ENCODE measurements at places on chromosomes 5 and 9.
A peak's percentile ranks its signal among the peaks of the same experiment; 100 is the strongest.

- DNase-seq, result no peak
Measured at GRCh38 chr5:172542651-172543131, 88.4 kb upstream of the SH3PXD2B start.

- no peak for DNase-seq
Measured at GRCh38 chr5:168312606-168313295, 21.3 kb downstream of the WWC1 start.

DNA sequence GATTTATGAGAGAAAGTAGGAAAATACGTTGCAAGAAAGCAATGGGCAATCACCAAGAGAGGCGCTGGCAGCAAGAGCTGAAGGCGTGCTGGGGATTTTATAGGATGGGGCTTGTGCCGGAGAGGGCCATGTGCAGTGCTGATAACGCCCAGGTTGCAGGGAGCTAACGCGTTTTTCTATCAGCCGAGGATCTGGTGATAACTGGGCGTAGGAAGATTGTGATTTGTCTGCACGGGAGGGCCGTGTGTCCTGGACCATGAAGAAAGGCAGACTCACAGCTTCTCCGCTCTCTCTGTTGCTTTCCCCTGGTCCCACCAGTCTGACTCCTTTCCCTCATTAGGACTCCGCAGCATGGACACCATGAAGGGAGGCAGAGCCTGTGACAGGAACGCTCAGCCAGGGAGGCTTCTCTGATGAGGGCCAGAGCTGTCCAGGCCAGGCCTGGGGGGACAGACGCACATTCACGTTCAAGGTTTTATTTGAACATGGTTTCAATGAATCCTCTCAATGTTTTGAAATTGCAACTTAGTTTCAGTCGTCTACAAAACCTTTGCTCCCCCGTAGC, 11.9 kb upstream of the CACNA1B start:
- no peak for DNase-seq

GRCh38 chr9:107173422-107174180, 109.5 kb upstream of the RAD23B start:
- DNase-seq, result no peak

- no peak for DNase-seq
Measured at GRCh38 chr9:97512966-97513560, 11.6 kb downstream of the TMOD1 start.

DNA sequence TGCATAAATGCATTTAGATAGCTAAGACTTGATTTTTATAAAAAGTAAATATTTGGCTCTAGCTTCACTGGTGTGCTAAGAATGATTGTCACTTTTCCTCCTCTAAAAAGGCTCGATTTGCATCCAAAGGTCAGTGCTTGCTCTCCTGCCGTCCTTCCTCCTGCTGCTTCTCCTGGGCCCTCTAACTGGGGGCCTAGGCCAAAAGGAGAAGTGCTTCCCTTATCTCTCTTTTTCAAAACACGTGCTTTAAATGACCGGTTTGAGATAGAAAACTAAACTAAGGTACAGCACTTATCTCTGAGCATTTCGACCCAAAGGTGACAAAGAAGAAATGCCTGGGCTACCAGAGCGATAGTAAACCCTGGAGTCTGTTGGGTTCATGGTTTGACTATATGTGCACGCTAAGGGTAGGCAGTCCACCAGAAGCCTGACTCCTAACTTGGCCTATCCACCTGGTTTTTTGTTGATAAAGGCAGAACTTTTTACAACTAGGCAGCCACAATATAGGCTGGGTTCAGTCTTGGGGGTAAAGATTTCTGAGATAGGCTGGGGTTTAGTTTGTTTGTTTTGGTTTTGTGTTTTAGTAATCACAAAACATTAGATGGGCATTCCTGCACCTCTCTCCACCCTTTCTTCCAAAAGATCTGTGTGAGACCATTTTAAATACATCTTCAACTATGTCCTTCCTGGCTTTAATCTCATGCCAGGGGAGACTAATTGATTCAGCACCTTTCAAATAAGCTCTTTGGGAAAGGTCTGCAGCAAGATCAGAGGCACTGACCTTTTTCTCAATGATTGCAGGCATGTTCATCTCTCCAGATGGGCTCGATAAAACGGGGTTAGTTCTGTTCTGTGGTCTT, 3.8 kb downstream of the NR2F1-AS1 start:
- DNase-seq, result no peak

DNA sequence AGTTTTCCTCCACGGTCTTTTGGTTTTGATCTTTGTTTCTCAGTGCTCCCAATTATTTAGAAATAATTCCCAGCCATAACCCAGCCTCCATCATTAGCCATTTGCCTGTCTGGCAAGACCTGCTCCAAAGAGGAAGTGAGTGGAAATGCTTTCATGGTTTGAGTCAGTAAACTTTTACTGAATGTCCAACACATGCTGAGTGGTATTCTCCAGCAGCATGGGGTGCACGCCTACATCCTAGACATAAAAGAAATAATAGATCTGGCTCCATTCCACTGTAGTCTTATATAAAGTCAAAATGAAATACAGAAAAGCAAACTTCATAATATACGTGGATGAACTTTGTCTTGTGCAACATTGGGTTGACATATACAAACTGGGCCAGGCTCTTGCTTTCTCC, 757.2 kb downstream of the TLE1 start:
- no peak for DNase-seq

GRCh38 chr5:62168506-62169281, 137.3 kb upstream of the KIF2A start:
- no peak for DNase-seq

DNA sequence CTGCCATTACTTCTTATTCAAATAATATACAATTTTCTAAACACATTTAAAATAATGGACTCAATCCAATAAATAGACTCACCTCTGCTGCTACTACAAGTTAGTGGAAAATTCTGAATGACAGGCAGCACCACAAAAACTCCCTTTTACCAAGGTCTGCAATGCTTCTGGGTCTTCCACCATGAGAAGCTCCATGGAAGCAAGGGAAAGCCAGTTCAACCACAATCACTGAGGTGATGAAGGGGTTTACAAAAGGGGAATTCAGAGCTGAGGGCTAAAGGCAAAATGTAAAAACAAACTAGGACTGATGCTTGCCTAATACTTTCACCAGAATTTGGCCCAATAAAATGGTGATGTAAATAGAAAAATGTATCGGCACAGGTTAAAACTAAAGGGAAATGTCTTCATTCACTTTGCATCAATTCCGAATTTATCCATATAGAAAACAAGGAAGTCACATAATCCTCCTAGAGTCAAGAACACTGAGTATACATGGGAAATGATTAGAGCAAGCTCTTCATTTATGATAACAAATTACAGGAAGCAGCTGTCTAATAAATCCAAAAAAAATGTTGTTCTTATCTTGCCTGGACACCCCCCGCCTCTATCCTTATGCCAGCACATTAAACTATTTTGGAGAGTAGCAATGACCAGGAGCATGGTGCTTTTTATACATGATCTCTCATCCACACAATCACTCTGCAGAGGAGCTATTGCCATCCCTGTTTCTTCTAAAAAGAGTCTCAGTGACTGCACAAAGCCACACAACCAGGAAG, 66.3 kb upstream of the NFIB start:
- DNase-seq, result no peak

- DNase-seq, result no peak
Measured at GRCh38 chr5:140220032-140220697, 45.2 kb downstream of the CYSTM1 start.

- DNase-seq, result no peak
Measured at GRCh38 chr9:83056174-83056573, 6.8 kb downstream of the RASEF start.

DNA sequence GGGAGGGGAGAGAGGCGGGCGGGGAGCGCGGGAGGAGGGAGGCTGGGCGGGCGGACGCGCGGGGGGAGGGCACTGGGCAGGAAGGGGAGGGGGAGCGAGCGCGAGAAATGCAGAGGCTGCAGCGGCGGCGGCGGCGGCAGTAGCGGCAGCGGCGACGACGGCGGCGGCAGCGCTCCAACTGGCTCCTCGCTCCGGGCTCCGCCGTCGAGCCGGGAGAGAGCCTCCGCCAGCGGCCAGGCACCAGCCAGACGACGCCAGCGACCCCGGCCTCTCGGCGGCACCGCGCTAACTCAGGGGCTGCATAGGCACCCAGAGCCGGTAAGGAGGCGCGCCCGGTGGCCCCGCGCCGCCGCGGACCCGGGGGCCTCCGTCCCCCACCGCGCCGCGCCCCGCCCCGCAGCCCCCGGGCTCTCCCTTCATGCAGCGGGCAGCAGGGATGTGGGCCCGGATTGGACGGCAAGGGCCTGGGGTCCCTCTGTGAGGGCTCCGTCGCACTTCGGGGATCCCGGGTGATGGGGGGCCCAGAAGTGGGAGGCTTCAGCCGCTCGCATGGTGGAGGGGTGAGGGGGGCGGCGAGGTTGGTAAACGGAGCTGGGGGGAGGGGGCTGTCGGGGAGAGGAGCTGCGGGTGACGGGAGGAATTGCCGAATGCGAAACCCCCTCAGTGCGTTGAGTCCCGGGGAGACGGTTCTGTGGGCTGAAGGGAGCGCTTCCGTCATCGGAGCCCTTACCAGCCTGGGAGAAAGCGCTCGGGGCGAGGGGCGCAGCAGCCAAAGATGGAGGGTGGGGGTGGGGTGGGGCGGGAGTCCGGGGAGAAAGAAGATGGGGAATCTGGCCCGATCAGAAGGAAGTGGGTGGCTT, at the start of gene BASP1:
TSS of gene BASP1 (plus strand) at position 139 of the 860 bp plus-strand sequence. CDS start 57,586 bp downstream, outside the sequence.
- DNase-seq, result peak; percentile 3
